CD4-positive, alpha-beta T cell treated with Interleukin-6 for 4 hours (primary cell): ENCODE measurements at places on chromosomes 3 and 15.

DNA sequence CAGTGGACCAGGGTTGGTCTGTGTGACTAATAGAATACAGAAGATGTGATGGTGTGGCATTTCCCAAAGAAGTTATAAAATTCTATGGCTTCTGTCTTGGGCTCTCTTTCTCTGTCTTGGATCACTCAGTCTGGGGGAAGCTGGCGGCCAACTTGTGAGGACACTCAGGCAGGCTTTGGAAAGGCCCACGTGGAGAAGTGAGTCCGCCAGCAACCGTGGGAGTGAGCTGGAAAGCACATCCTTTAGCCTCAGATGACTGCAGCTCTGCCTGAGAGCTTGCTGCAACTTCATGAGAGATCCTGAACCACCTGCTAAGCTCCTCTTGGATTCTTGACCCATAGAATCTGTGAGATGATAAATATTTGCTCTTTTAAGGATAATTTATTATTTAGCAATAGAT lies 72.0 kb upstream of the RASGRP1 start:
- DNase-seq: no peak

DNA sequence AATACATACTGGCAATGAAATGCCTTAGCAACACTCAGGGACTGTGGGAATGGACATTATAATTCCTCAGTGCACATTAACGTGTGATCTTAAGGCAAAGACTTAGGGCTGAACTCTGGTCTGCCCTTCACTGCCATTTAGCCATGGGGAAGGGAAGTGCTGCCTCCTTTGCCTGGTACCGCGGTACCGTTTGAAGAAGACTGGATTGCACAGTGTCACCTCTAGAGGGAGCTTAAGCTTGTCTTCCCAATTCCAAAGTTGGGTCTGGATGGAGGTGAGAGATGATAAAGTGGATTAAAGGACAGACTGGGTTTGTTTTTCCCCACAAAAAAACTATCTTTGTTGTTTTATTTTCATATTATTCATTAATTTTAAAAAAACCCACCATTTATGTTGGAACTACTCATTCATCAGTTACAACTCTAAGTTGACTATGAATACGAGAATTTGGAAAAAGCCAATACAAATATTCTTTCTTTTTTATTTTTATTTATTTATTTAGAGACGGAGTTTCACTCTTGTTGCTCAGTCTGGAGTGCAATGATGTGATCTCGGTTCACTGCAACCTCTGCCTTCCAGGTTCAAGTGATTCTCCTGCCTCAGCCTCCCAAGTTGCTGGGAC lies 60.0 kb upstream of the SYN2 start:
- DNase-seq: no peak

DNA sequence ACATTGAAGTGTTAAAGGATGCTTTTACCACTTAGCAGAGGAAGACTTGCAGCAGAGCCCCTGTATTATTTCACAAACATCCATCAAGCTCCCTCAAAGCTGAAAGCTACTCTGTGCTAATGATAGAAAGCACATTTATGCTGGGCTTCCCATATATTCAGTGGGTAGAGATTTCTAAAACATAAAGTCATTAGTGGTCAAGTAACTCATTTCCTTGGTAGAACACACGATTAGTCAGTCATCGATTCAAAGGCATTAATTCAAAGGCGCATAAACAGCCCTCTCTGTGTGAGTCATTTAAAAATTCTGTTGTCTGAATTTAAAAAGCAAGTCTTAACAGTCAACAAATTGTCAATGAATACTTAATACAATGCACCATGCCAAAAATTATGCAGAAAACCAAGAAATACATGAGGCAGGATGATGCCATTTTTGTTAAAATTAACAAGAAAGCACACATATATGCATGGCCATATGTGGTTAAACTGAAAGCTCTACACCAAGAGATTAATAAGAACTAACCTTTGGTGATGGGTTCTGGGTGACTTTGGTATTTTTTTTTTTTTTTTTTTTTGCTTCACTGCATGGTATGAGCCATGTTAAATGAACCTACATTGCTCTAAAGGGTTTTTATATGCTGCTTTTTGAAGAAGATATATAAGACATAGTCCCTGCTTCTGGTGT lies 61.7 kb downstream of the LDHAL6B start:
- DNase-seq: no peak

DNA sequence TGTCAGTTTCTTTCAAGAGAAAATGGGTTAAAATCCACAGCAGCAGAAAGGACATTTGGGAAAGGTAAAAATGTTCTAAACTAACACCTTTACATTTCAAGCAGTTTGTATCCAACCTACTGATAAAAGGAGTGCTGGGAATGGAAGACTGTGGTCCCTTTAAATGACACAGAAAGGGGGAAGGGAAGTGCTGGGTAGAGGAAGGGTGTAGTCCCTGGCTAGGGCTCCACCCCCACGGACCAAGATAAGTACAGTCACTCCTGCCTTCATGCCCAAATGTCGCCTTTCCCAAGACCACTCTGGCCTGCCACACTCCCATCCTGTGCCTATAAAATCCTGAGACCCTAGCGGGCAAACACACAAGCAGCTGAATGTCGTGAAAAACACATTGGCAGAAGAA lies 350.9 kb upstream of the POU1F1 start:
- no peak for DNase-seq

DNA sequence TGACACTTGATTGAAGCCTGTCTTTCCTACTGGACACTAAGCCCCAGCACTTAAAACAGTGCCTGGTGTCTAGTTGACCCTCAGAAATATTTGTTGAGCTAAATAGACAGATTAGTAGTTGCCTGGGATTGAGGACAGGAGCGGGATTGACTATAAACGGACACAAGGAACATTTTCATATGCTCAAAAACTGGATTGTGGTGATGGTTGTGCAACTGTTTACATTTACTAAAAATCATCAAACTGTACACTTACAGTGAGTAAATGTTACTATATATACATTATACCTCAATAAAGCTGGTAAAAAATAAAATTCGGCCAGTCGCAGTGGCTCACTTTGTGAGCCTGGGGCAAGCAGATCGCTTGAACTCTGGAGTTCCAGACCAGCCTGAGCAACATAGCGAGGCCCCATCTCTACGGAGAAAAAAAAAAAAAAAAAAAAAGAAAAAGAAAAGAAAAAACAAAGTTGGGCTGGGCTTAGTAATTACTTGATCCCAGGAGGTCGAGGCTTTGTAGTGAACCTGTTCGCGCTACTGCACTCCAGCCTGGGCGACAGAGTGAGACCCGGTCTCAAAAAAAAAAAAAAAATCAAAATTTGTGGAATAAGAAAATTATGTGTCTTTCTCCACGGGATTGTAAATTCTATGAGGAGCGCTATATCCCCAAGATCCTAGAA lies 632 bp upstream of the IDH3A start:
- DNase-seq: no peak

GRCh38 chr3:73259291-73259690 lies 197.8 kb downstream of the EBLN2 start:
- no peak for DNase-seq
